ENCODE measurements at places on chromosomes 2 and 18. TPM values are rescaled to one million over a fixed set of nuclear protein-coding genes. Genes with fewer than 3 reads are reported as not detected.
A peak's percentile ranks its signal among the peaks of the same experiment; 100 is the strongest.

GRCh38 chr18:22132763-22133162 is 36.6 kb upstream of the GATA6 start:
- DNase-seq: no peak

- no peak for DNase-seq
These were observed 235.6 kb downstream of the SCG2 start for GRCh38 chr2:223366566-223366965.

The SNORC gene
- total RNA-seq: 0.26 TPM

DNA sequence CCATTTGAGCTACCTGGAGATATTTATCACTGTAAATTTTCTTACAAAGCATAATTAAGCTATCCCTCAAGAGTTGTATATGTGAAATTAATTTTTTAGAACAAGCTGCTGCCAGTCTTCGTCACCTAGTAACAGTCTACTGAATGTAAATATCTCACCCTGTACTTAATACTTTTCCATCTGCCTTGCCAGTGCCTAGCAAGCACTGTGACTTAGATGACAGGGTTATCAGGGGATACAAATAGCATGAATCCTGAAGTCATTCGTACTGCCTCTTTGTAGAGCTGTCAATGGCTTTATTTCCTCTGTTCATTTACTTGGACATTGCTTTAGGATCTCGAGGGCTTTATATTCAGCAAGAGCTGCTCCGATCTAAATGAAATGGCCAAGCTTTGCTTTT is 763.6 kb downstream of the ADCYAP1 start:
- no peak for DNase-seq

DNA sequence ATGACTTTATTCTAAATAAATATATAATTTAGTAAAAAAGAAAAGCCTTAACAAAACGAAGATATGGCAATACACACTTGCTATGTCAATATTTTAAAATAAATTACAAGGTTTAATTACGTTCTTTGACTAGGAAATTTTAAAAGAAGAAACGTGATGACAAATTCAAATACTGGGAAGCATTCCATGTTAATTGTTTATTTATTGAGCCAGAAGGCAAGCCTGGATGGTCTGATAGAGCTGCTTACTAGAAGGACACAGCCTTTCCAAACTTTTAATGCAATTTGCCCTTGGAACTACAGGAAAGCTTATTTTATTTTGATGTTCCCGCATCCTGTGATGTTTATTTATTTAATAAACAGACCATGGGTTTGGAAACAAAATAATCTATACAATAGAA is 33.4 kb upstream of the DSEL start:
- DNase-seq: no peak

The LAMA3 gene
- 4.7 TPM for total RNA-seq

GRCh38 chr2:177038787-177039484 is 173.7 kb upstream of the HNRNPA3 start:
- DNase-seq: no peak

DNA sequence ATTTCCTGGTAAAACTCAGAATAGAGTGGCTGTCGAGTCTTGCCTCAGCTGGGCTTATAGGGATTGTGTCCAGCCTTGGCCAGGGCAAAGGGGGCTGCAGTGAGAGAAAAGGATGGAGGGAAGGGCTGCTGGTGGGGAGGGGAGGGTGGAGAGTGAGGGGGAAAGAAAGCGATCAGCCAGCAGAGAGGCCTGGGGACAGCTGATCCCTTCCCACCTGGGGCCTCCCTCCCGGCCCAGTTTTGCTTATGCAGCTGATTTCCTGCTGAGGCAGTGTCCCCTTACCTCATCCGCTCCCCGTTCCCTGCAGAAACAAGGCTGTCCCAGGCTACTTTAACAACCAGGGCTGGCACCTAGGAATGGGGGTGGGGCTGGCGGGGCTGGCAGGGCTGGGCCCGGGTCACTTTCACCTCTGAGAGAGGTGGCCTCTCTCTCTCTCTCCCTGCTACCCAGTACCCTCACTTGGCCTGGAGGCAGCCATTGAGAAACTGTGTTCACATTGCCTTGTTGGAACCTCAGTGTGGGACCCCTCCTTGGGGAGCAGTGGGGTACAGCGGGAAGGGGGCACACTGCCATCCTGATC is 12.2 kb upstream of the GMPPA start:
- no peak for DNase-seq

The CCDC178 gene
- not detected for total RNA-seq

GRCh38 chr2:96535331-96535730 is 1.2 kb upstream of the ARID5A start:
- DNase-seq: no peak

- DNase-seq: no peak
These were observed 43.9 kb upstream of the SGPP2 start for GRCh38 chr2:222380456-222380855.

GRCh38 chr18:56085551-56085950 is 497.6 kb upstream of the TCF4 start:
- DNase-seq: no peak

DNA sequence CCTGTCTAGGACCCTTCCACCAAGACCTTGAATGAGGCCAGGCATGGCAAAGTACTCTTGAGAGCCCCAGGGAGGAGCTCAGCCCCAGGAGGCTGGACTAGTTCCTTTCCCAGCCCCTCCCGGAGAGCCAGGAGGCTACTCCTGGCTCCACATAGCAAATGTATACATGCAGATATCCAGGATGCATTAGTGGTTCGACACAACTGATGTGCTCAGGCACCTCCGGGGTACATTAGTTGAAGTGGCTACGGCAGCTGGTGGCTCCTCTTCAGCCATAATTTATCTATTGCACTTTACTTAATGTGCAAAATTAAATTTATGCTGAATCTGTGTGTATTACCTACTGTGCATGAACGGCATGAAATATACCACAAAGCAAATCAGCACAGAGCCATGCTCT is 182.8 kb upstream of the MEIS1 start:
- DNase-seq: no peak

The HOXD12 gene
- total RNA-seq: not detected

The STK17B gene
- total RNA-seq: 10.6 TPM

The TLX2 gene
- total RNA-seq: not detected

- DNase-seq: no peak
These were observed 25.6 kb upstream of the CASP8 start for GRCh38 chr2:201234663-201235135.

GRCh38 chr18:42742969-42743368 is 372.5 kb downstream of the RIT2 start:
- DNase-seq: no peak

DNA sequence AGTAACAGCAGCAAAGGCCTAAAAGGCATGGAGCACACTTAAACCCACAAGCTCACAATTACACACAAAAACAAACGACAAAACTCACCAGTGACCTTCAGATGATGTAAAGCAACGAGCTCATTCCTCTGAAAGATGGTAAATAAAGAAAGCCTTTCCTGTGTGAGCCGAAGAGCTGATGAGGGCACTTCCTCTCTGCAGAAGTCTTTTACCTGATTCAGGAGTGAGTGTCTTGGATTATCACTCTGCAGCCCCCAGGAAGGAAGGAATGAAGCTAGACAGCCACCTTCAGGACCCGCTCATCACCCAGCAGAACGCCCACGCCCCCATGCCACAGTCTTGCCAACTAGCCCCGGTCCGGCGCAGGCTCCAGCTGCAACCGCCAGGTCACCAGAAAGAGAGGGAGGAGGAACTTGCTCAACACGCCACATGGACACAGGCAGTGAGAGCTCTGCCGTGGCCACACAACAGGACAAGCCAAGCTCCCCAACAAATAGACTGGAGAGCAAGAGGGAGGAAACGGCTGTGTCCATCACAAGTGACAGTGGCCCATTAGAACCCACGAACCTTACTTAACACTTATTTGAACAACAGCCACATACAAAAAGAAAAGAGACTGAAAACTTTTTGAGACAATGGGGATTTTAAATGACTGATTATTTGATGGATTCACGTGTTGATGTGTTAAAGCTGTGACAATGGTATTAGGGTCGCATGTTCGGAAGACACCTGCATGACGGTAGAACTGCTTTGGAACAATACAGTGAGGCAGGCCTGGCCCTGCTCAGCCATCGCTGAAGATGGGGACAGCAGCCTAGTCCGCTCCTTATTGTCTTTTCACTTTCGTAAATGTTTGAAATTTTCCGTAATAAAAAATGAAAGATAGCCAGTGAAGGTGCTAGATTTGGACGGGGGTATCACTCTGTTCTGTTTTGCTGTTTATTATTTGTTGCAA is 127.3 kb downstream of the HDAC4 start:
- no peak for DNase-seq

DNA sequence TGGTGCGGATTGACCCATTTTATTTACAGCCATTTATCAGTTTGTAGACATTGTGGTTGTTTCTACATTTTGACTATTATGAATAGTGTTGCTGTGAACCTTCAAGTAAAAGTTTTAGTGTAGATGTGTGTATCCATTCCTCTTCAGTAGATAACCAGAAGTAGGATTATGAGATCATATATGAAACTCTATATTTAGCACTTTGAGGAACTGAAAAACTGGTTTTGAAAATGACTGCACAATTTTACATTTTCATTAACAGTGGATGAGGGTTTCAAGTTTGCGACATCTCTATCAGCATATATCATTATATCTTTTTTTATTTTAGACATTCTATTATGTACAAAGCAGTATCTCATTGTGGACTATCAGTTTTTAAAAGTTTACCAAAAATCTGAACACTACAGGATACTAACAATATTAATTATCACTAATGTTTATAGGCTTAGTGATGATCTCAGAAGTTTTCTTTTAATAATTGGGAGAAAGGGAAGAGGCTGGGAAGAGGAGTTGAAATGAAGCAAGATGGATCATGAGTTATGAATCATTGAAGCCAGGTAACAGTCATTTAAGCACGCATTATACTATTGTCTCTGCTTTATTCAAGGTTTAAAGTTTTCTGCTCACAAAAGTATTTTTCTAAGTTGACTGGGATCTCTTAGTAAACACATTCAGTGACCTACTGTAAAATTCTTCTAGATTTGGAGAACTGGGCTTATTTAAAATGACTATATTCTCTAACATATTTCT is 329.0 kb upstream of the LRATD1 start:
- DNase-seq: no peak

GRCh38 chr2:179726461-179727180 is 134.8 kb downstream of the ZNF385B start:
- DNase-seq: no peak

The CHRND gene
- not detected for total RNA-seq

GRCh38 chr2:172968061-172968469 is 107.6 kb upstream of the MAP3K20 start:
- peak; percentile 86 for DNase-seq

DNA sequence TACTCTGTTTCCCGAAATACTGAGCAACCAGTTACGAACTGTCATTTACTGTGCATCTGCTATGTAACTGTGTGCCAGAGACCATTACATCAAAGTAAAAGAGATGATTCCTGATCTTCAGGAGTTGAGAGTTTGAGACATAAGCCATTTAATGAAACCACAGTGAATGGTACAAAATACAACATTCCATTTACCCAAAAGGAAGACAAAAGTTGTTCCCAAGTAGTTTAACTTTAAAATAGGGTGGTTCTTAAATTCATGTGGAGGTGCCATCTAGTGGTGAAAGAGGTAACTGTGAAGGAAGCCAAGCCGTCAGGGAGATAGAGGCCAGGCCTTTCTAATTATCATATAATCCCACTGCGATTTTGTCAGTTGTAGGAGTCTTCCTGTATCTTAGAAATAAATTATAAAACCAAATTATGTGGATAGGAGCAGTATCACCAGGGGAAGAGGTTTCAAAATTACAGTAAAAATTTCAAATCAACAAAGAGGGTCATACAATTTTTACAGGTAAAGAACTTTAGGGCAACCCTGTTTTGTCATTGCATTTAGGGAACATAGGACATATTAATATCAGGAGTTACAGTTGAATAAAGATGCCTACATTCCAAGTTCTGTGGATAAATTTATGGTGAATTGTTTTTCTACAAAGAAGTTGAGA is 67.7 kb downstream of the EPAS1 start:
- peak; percentile 24 for DNase-seq

DNA sequence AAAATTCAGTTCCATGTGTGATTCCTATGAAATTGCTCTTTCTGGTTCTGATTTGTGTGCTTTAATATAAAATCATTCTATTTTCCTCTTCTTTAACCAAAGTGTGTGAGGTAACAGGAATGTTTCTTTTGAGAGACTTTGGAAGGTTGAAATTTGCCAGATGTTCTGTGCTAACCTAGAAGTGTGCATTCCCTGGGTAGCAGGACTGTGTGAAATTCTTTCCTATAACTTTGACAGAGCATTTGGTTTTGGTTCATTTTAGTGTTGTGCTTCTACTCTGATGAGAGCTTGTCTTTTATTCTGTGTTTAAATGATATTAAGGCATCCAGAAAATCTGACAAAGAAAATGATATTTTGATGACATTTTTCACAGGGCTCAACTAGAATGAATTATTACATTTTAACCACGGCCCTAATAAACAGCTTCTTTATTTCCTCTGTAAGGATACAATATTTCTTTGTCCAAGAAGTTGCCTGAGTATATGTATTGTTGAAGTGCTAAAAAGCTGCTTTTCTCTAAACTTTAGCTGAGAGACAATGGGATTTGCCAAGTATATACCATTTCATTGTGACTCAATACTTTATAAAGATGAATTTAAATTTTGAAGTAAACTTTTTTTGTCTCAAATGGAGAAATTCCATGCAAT is 34.7 kb upstream of the DLX1 start:
- DNase-seq: no peak

The NETO1 gene
- total RNA-seq: not detected

The MLPH gene
- not detected for total RNA-seq

The CSRNP3 gene
- not detected for total RNA-seq

The CCNT2 gene
- 23.9 TPM for total RNA-seq

The KDSR gene
- 29.5 TPM for total RNA-seq

- DNase-seq: no peak
These were observed 216.1 kb downstream of the KCNJ3 start for GRCh38 chr2:154914561-154914960.

DNA sequence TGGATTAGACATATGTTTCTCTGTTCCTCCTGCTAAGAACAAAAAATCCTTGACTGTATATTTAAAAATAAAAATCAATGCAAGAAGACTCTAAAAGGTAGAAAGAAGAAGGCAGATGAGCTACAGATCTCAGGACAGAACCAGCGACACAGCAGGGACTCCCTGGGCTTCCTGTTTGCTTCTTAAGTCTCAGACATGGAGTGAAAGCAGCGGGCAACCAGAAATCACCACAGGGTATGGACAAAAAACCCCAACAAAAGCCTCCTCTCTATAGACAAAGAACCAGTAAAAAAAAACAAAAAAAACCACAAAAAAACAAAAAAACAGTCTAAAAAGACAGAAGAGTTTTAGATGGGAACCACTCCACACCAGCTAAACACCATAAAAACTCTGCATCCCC is 971.0 kb upstream of the GYPC start:
- DNase-seq: no peak

Data from pulmonary artery endothelial cell (primary cell).